Dermis microvascular lymphatic vessel endothelial cell (primary cell): ENCODE measurements at places on chromosomes 3 and 15. TPM values are rescaled to one million over a fixed set of nuclear protein-coding genes. Genes with fewer than 3 reads are reported as not detected.

DNA sequence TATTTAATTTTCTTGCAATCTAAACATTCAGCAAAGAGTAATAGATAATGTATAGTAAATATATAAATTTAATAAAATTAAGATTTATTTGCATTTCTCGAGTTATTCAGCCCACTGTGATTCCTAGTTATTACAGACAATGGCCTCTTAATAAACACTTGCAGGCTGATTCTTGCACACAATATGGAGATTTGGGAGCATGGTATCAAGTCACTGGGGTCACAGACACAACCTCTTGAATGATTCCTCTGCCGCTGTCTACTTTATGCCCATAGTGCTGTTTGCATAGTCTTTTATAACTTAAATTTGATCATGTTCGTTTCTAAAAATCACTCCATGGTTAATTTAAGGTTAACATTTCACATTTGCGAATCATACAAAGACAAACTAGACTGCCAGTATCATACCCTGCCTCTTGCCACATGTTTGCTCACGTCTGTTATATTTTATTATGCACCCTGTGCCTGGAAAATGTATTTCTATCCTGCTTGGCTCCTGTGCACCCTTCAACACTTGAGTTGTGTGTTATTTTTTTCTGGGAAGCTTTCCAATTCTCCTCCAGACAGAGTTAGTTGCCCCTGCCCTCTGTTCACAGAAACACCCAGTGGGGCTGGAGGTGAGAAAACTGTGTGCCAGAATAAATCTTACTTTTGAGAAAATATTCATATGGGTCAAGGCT is 206.3 kb upstream of the ROBO1 start:
- DNase-seq, result no peak

DNA sequence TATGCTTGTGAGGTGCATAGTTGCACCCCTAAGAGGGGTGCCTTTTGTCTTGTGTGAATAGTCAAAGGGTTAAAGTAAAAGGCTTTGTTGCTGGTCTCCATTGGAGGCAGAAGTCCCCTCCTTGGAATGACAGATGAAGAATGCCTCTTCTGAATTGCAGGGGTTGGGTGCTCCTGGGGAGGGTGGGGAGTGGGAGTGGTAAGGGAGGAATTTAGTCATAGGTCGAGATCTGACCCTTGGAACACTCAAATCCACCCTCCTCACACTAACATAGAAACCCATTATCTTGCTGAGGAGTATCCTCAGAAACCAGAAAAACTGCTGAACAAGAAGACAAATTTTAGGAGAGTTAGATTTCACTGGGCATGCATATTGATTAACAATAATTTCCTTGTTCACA is 4.7 kb downstream of the CTXND1 start:
- no peak for DNase-seq

DNA sequence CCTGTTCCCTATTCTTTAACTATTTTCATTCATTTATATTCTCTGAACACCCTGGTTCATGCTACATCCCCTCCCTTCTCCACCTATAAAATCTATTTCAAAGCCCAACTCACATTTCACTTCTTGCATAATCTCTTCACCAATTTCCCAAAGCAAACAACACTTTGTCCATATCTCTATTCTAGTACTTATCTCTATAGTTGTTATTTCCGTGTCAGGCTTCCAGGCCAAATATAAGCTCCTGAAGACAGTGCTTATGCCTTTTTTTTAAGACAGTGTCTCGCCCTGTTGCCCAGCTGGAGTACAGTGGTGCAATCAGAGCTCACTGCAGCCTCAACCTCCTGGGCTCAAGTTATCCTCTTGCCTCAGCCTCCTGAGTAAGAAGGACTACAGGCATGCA is 43.6 kb downstream of the DNAH12 start:
- no peak for DNase-seq

The TGM5 gene
- not detected in 2 replicates for total RNA-seq

The EPB42 gene
- not detected in 2 replicates for total RNA-seq

The RCN2 gene
- 35.9 and 42.0 TPM in 2 replicates for total RNA-seq

The PLS1 gene
- 0.38 and 1.2 TPM in 2 replicates for total RNA-seq
